T-helper 17 cell (primary cell): ENCODE measurements at places on chromosomes 7 and 10.

- no peak for DNase-seq
Observed at GRCh38 chr7:26760501-26760900, 103.9 kb downstream of the SKAP2 start.

- DNase-seq: no peak
Observed at GRCh38 chr10:128808921-128809440, 658.1 kb upstream of the MGMT start.

DNA sequence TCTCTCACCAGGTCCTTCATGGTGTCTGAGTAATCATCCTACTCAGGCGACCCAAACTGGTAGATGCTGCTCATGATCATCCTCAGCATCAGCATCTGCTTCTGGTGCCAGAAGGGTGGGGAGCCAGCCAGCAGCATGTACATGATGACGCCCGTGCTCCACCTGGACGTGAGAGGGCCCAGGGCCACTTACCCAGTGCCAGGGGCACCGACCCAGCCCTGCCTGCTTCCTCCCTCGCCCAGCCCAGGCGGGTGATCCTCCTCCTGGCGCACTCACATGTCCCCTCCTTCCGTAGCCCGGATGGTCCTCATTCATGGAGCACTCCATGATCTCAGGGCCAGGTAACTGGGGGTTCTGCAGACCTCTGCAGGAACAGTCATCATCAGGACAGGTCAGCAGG lies 764.8 kb upstream of the ZNF722 start:
- DNase-seq: no peak

DNA sequence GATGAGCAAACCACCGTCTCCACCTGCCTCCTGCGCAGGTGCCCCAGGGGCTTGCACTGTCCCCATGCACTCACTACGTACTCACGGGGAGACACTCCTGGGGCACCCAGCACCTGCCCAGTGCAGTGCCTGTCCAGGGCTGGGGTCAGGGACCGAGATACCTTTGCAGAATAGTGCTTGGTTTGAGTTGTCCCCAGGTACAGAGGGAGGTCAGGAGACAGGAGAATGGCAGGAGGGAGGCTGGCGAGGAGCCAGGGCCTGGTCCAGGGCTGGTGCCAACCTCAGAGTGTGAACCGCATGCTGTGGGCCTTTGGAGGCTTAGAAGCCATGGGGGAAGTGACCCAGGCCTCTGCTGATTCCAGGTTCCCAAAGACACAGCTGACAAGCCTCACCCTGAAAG lies 110.1 kb upstream of the GPR26 start:
- no peak for DNase-seq

DNA sequence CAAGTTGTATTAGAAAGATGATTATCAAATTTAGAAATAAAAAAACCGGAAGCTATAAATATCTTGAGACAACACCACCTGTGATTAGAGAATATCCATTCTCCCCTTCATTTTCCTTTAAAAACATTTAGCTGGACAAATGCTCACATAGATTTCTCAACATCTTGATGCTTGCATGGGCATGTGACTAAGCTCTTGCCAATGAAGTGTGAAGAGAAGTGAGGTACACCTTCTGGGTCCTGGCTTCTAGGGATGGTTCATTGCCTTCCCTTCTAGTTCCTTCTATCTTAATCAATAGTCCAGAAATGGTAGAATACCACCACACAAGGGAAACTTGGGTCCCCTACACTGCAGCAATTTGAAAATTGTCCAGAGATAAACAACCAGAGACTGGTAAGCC lies 41.0 kb downstream of the WAPL start:
- no peak for DNase-seq

DNA sequence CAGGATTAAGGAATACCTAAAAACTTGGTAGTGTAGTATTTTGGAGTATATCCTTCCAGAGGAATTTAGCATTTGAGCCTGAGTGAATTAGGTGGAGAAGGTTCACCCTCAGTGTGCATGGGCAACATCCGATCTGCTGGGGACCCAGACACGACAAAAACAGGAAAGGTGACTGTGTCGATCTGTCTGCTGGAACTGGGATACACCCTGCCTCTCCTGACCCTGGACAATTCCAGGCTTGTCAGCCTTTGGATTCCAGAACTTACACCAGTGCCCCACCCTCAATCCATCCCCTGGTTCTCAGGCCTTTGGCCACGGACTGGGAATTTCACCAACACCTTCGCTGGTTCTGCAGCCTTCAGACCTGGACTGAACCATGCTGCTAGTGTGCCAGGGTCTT lies 41.9 kb downstream of the PTPRE start:
- DNase-seq: no peak

GRCh38 chr7:128666200-128666599 lies 5.9 kb upstream of the GARIN1A start:
- DNase-seq: no peak

DNA sequence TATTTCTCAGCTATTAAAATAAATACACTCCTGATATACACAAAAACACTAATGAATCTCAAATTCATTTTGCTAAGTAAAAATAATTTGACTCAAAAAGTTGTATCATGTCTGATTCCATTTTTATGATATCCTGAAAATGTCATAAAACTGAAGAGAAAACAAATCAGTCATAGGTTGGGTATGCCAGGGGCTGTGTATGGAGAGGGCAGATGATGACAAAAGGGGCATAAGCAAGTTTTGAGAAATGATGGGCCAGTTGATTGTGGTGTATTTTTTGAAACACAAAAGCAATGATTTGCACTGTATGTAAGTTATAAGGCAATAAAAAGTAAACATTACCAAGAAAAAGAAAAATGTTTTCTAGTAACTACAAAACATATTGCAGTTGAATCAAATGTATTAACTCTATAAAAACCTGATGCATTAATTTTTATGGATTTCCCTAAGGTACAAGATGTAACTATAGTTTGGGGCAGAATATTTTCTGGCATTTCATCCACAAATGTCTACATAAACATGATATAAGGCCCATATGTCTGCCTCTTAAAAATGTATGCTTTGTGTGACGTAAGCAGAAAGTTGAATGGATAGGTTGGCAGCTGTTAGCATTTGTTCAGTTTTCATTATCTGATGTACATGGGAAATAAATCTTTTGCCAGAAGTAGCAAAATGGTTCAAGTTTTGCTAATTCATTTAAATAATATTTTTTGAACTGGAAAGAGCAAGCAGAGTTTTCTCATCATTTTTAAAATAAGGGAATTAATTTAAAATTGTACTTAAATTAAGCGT lies 35.1 kb upstream of the ING3 start:
- DNase-seq: no peak

GRCh38 chr7:36344622-36345021 lies 45.0 kb upstream of the ANLN start:
- DNase-seq: no peak

DNA sequence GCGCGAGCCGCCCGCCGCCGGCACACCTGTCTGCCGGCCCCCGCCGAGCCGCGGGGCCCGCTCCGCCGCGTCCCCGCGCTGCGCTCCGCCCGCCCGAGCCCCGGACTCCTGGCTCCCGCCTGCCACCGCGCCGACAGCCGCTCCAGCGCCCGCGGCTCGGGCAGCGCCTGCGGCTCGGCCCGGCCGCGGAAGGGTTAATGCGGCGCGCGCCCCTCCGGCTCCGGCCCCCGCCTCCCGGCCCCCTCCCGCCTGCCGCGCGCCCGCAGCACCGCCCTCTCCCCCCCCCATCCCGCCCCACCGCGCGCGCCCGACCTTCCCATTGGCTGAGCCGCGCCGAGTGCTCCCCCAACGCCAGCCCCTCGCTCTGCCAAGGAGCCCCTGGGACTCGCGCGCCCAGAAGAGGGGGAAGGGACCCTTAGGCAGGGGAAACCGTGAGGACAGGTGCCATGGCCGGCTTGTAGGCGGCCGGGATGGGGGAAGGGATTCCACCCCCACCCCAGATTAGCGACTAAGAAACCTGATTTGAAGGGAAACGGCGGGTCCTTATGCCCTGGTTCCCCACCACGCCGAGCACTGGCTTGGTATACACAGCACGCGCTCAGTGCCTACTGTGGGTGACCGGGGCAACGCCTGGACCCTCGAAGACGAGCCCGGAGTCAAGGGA lies at the start of gene KCNH2:
Gene KCNH2, minus strand, starts transcription at position 196 of the 664 bp plus-strand sequence. CDS start 408 bp downstream, outside the sequence.
- no peak for DNase-seq

- no peak for DNase-seq
Observed at GRCh38 chr10:98039690-98040381, 9.4 kb upstream of the CRTAC1 start.

DNA sequence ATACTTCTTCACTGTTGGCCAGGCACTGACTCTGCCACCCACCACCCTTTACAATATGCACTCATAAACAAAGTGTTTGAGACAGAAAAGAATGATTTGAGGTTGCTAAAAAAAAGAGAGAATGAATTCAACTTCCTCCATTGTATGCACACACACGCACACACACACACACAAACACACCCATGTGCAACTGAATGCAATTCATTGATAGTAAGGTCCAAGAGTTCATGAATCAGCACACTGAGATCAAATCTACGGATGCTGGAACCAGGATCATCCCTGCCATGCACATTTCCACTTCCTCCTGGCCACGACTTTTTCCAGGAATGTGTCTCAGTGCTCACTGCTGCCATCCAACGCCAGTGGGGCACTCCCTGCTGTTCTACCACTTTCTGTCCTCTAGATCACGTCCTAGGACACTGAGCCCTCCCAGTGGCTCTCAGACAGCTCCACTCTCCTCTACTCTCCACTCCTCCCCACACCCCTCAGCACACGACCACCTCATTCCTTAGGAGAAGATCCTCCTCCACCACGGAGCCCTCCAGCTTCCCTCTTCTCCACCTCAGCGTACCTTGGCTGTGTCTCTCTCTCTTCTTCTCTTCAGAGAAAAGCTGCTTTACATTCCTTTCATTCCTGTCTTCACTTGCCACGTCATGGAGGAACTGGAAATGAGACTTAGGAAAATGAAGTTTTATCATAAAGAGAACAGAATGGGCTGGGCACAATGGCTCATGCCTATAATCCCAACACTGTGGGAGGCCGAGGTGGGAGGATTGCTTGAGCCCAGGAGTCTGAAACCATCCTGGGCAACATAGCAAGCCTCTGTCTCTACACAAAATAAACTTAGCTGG lies 12.0 kb upstream of the TMEM213 start:
- no peak for DNase-seq

GRCh38 chr10:127012071-127012768 lies 107.0 kb downstream of the DOCK1 start:
- DNase-seq: no peak

- no peak for DNase-seq
Observed at GRCh38 chr7:8214244-8214824, 47.6 kb downstream of the ICA1 start.

DNA sequence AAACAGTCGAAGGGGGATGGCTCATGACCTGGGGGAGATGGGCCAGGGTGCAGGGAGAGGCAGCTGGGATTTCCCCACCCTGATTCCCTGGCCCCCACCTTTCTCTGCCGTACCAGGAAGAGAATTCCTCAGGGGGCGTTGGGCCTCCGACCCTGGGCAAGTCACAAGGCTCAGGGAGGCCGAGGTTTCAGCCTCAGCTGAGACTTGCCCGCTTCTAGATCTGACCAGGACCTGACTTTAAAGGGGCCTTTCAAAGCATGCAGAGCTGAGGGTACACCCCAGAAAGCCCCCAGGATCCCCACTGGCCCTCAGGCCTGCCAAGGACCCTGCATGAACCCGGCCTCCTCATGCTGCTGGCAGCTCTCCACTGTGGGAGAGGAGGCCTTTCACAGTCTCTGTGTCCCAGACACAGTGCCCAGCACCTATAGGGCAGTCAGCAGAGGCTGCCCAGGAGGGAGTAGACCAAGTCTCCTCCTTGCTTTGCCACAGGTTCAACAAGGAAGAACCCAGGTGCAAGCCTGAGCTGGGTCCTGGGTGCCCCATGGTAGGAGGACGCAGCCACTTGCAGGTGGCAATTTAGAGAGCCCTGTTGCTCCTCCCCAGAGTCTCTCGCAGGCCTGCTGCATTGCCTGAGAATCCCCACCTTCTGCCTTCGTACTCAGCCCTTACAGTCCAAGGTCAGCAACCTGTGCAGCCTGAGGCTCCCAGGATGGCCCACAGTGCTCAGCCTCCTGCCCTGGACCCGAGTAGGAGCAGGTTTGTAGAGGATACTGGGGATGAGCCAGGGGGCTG lies 89.3 kb downstream of the CHST15 start:
- DNase-seq: no peak

GRCh38 chr7:42590771-42591310 lies 321.0 kb downstream of the C7orf25 start:
- no peak for DNase-seq

DNA sequence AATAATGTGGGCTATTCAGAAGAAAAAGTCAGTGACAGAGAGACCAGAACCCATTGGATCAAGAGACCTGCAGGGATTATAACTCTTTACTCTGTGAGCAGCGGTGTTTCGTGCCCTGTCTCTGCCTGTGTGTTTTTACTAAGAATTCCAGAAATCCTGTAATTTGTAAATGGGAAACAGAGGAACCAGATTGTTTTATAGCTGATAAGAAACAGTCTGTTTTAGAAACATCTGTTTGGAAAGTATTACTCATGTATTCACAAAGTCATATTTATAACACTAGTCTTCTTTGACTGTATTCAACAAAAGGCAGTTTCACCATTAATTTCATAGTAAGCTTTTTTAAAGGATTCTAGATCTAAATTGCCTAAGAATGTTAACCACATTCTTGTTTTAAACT lies 30.0 kb upstream of the VDAC2 start:
- DNase-seq: no peak

GRCh38 chr7:120794106-120794729 lies 63.7 kb downstream of the TSPAN12 start:
- no peak for DNase-seq

DNA sequence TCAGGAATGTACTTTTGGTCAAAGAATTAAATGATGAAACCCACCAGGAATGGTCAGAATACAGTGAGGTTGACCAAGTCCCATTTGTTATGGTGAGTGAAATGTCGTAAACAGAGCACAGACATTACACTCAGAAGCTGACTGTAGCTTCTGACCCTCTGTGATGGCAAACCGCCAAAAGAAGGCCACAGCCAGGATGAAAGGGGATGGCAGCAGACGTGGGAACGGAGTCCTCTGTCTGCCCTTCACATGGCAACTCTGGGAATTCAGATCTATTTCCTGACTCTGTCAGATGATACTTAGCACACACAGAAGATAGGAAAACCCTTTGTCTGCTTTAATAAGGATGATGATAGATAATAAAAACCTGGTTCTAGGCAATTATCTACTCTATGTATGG lies 757.1 kb downstream of the SORCS3 start:
- DNase-seq: no peak

GRCh38 chr10:66752714-66753113 lies 173.1 kb upstream of the LRRTM3 start:
- no peak for DNase-seq

GRCh38 chr7:99379043-99379577 lies 4.6 kb downstream of the ARPC1B start:
- DNase-seq: peak; percentile 65

DNA sequence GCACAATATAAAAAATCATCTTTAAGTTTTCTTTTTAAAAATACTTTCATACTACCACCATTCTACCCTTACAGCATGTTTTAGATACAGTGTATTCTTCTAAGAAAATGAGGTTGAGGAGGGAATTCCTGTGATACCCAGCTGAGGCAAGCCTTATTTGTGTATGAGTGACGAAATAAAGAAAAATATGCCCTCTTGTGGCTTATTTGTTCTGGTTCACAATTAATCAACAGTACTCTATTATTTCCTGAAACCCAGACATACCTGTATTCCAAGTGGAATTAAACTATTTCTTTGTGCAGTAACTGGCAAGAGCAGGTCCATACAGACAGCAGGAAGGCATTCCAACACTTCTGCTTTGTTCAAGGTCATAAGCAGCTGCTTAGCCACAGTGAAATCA lies 4.5 kb upstream of the SEMA3D start:
- no peak for DNase-seq

GRCh38 chr7:70730451-70731110 lies 401.4 kb upstream of the GALNT17 start:
- no peak for DNase-seq

- no peak for DNase-seq
Observed at GRCh38 chr7:116740231-116740630, 68.2 kb downstream of the MET start.

- DNase-seq: no peak
Observed at GRCh38 chr7:36406156-36406555, 16.5 kb downstream of the ANLN start.
